Activated T-cell treated with anti-CD3 and anti-CD28 coated beads for 48 hours (primary cell): ENCODE measurements at places on chromosomes 13 and 19.

DNA sequence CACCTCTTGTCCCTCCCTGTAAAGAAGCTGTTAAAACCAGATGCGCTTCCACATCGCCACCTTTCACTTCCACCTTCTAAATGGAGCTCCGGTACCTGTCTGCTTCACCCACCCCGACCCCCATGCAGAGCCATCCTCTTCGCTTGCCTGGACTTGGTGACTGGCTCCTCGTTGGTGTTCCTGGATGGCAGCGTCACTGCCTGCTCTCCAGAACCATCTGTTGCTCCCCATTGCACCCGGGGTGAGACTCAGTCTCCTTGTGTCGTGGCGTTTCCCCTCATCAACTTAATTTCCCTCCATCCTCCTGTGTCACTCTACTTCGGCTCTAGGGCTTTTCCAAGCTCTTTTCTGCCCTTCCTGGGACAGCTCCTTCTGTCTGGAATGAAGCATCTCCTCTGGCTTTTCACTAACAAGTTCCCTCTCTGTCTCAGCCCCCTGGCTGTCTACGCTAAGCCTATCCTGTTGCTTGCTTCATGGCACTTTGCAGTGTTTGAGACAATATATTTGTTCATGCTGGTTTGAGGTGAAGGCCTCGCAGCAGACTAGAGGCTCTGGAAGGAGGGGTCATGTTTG lies 10.3 kb downstream of the CEBPG start:
- no peak for DNase-seq

DNA sequence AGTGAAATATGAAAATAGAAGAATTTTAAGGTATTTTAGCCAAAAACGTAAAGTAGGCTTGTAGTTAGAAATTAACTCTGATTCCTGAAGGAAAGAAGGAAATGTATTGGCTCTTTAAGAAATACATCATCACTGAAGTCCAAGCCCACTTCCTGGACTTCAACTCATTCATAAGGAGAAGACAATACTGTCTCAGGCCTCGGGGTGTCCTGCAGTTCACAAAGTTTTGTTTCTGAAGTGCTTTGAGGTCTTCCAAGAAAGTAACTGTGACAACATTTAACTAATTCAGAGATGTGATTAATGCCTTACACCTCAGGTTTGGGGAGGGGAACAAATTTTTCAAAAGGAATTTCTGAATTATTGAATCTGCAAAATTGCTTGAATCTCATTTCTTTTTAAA lies 65.8 kb upstream of the STARD13 start:
- DNase-seq: no peak

GRCh38 chr19:16452325-16452724 lies 19.4 kb downstream of the EPS15L1 start:
- no peak for DNase-seq

DNA sequence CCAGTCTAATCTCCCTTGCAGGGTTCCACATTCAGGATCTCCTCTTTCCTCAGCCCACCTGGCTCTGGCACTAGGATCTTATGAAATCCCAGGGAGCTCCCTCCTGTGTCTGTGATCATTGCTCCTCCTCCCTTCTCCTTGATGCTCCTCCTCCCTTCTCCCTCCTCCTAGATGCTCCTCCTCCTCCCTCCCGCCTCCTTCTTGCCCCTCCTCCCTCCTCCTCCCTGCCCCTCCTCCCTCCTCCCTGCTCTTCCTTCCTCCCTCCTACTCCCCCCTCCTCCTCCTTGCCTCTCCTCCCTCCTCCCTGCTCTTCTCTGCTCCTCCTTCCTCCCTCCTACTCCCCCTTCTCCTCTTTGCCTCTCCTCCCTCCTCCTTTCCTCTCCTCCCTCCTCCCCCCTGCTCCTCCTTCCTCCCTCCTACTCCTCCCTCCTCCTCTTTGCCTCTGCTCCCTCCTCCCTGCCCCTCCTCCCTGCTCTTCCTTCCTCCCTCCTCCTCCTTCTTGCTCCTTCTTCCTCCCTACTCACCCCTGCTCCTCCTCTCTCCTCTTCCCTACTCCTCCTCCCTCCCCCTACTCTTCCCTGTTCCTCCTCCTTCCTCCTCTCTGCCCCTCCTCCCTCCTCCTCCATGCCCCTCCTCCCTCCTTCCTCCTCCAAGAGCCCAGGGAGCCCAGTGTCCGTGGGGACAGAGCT lies 14.9 kb upstream of the ZBTB7A start:
- no peak for DNase-seq

- DNase-seq: no peak
These were observed 176.2 kb upstream of the UFM1 start for GRCh38 chr13:38173403-38173802.

- DNase-seq: no peak
These were observed 37.2 kb downstream of the ZC3H13 start for GRCh38 chr13:46015366-46015765.

GRCh38 chr13:51235186-51235585 lies 13.0 kb downstream of the FAM124A start:
- no peak for DNase-seq

DNA sequence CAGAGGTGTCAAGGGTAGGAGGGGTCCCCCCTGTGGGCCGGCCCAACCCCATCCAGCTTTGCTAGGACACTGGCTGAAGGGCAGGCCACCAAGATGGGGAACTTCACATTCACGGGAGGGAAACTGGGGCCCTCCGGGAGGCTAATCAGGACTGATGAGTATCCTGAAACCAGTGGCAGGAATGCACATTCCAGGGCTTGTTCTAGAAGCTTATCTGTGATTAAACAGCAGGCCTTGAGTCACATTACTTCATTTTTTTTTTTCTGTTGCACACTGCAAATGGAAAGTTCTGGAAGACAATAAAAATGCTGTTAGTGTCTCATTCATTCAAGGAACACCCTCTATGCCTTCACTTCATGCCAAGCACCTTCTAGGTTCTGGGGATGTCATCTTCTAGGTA lies 15.5 kb upstream of the SIGLEC11 start:
- no peak for DNase-seq

- DNase-seq: no peak
These were observed 37.3 kb upstream of the KCTD15 start for GRCh38 chr19:33759356-33759755.

GRCh38 chr13:52712385-52712784 lies 27.2 kb downstream of the CNMD start:
- no peak for DNase-seq

DNA sequence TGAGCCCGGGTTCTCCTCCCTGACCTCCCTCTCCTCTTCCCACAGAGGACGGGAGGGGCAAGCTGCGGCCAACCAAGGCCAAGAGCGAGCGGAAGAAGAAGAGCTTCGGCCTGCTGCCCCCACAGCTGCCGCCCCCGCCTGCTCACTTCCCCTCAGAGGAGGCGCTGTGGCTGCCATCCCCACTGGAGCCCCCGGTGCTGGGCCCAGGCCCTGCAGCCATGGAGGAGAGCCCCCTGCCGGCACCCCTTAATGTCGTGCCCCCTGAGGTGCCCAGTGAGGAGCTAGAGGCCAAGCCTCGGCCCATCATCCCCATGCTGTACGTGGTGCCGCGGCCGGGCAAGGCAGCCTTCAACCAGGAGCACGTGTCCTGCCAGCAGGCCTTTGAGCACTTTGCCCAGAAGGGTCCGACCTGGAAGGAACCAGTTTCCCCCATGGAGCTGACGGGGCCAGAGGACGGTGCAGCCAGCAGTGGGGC lies 162.2 kb downstream of the KDM4B start:
- DNase-seq: no peak

DNA sequence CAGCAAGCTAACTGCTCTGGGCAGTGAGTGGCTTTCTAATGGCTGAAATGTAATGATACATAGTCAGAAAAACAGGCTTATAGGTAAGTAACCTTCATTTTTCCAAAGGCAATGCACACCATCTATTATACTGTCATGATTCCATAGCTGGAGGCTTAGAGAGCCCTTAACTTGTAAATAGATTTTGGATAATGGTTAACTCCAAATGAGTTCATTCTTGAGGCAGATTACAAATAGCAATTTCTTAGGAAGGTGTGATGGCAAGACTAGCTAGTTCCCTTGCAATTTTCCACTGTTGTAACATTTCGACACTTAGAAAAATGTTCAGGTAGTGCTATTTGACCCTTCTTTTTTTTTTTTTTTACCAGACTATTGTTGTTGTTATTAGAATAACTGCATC lies 789.8 kb upstream of the PCDH9 start:
- no peak for DNase-seq

DNA sequence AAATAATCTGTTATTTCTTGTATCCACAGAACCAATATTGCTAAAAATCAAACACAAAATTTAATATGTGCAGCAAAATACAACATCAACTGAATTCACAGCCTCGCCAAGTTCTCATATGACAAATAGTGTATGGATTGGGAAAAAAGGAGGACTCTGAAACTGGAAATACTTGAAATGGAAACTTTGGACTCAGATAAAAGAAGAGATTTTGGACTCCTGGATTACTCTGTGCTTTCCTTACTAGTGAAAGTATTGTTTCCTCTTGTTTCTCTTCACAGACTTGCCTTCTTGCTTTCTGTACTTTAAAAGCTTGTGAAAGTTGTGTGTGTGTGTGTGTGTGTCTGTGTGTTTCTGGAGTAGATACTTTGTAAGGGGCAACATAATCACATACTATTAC lies 1596.3 kb downstream of the PCDH9 start:
- DNase-seq: no peak

- no peak for DNase-seq
These were observed 43.6 kb downstream of the LYL1 start for GRCh38 chr19:13058951-13059660.

DNA sequence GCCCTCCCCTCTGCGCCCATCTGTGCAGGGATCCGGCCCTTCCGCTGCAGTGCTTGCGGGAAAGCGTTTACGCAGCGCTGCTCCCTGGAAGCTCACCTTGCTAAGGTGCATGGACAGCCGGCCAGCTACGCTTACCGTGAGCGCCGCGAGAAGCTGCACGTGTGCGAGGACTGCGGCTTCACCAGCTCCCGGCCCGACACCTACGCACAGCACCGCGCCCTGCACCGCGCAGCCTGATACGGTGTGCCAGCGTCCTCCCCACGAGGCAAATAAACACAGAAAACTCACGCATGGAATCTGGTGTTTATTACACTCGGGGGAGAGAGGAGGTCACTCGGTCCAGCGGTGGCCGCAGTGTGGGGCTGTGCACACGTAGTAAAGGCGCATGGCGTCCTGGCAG lies 1.2 kb downstream of the POLR2I start:
- no peak for DNase-seq

- DNase-seq: no peak
These were observed 39.3 kb downstream of the MBNL2 start for GRCh38 chr13:97261254-97262005.

- no peak for DNase-seq
These were observed 6.2 kb upstream of the PTBP1 start for GRCh38 chr19:791007-791566.

DNA sequence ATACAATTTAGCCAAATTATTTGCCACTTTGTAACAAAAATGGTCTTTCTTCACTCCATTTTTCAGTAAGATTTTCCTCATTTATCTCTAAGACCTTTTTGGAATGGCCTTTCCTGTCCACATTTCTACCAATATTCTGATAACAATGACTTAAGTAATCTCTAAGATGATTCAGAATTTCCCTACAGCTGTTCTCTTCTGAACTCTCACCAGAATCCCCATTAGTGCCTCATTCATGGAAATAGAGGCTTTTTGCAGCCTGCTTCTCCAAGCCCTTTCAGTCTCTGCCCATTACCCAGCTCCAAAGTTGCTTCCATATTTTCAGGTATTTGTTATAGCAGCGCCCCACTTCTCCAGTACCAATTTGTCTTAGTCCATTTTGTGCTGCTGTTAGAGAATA lies 867.0 kb downstream of the GPC5 start:
- DNase-seq: no peak
